ENCODE measurements at places on chromosomes 11 and 22.
A peak's percentile ranks its signal among the peaks of the same experiment; 100 is the strongest.

GRCh38 chr11:33178443-33179180 lies 17.3 kb upstream of the CSTF3 start:
- no peak for DNase-seq

- no peak for DNase-seq
Observed at GRCh38 chr11:103940551-103940950, 95.9 kb upstream of the DDI1 start.

DNA sequence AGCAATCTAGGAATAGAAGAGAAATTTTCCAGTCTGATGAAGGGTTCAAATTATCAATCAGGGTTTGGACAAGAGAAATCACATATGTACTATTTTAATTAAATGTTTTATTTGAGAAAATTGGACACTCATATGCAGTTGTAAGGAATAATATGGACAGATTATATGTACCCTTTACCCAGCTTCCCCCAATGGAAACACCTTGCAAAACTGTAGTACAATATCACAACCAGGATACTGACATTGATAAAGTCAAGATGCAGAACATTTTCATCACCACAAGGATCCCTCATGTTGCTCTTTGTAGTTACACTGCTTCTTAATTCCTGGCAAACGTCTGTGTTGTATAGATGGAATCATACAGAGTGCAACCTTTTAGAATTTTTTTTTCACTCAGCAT lies 1.4 kb upstream of the LIPT2 start:
- DNase-seq: no peak

- DNase-seq: no peak
Observed at GRCh38 chr11:71252269-71252769, at the start of gene SHANK2. TSS of gene SHANK2 (minus strand) at chr11:71252577. CDS start at chr11:71147326, 105,251 bp downstream.

DNA sequence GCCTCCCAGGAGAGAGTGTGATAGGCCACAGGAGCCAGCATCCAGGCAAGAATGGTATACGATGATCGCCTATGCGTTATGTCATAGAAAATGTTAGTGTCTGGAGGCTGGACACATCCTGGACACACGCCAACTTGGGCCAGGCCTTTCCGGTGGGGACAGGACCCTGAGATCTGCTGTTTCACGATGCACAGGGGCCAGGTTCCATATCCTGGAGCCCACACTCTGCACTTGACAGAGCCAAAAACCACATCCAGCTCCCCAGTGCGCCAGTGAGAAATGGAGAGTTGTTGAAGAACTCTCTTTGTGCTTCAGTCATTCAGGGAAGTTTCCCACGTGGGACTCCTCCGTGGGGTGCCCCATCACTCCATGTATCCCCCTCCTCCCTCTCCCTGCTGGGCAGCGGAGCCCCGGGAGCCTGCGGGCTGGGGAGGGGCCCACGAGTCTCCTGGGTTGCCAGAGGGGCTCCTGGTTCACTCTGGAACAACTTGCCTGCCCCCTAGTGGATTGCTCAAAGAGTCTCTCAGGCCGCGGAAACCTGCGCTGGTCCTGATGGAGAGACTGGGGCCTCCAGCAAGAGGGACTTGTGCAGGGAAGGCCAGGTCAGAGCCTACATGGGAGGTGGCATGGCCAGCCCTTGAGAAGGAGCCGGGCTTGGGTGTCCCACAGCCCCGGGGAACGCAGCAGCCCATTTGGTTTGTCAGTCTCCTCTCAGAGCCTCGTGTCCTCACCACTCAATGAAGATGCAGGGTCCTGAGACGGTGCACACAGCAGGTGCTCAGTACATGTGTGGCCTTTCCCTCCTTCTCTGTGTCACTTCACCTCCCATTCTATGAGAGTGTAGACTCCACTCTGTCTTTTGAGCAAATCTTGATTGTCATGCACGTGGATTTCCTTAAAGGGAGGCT lies 10.2 kb upstream of the LRRC32 start:
- DNase-seq: peak; percentile 45

- DNase-seq: no peak
Observed at GRCh38 chr11:47941907-47942558, 38.3 kb upstream of the PTPRJ start.

DNA sequence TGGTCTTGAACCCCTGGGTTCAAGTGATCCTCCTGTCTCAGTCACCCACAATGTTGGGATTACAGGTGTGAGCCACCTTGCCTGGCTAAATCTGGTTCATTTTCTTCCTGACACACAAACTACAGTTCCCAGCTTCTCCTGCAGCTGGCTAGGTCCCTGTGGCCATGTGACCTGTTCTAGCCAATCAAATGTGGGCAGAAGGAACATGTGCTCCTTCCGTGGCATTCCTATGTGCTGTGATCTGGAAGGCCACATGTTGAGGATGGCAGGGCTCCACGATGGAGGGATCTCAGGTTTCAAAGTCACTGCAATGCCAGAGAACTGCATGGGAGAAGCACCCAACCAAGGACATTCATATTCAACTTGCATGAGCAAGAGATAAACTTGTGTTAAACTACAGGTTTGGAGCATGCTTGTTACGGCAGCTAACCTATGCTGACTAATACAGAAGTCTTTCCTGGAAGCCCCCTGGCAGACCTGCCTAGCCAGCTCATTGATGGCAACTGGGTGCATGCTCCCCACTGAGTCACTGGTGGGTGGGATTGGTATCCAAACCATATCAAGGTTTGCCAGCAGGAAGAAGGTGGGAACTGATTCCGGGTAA lies 86.0 kb downstream of the RPS6KA4 start:
- DNase-seq: peak; percentile 35

GRCh38 chr11:27058456-27058855 lies 17.8 kb downstream of the BBOX1 start:
- DNase-seq: no peak

DNA sequence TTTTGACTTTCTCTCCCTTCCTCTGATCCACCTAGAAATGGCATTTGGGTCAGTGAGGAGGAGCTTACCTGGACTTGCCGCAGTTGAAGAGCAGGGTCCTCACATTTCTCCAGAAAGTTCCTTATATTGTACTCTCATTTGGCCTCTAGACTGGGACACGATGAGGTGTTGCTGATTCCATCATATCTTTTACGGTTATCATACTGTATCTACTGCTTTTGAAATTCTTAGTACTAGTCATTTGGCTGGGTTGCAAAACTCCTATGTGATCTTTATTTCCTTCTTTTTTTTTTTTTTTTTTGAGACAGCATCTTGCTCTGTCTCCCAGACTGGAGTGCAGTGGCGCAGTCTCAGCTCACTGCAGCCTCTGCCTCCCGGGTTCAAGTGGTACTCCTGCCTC lies 58.7 kb upstream of the FAM181B start:
- no peak for DNase-seq

GRCh38 chr11:133081730-133082452 lies 450.4 kb downstream of the OPCML start:
- DNase-seq: no peak

Data from Jurkat, Clone E6-1 (cell line).